ENCODE measurements at places on chromosomes 3 and 15.

GRCh38 chr15:36356978-36357601 lies 222.3 kb upstream of the CDIN1 start:
- DNase-seq, result no peak

- DNase-seq, result no peak
These were observed 576.2 kb upstream of the KCNMB2 start for GRCh38 chr3:177960014-177960413.

- DNase-seq, result no peak
These were observed 11.5 kb upstream of the PARP14 start for GRCh38 chr3:122668930-122669730.

DNA sequence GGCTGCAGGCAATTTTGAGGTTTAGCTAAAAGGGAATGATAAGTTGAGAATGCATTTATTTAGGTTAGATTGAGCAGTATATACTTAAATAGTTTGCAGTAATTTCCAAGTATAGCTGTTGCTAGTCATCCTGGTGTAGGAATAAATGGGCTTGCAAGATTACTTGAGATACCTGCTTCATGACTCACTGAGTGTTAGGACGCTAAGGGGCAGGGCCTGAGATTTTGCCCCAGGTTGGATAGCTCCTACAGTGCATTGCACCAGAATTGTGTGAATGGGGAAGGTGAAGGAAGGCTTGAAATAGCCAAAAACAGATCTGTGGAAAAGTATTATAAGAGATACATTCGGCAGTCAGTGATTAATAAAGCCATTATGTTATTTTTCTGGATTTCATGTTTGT lies 72.8 kb downstream of the KCNH8 start:
- DNase-seq, result no peak

GRCh38 chr3:24810881-24811280 lies 316.2 kb upstream of the THRB start:
- DNase-seq, result no peak

GRCh38 chr3:54349691-54350090 lies 227.3 kb downstream of the CACNA2D3 start:
- no peak for DNase-seq

Measured in activated gamma-delta T cell treated with Interleukin-2 at 50 U/mL for 16 hours (primary cell).